ENCODE measurements at places on chromosomes 2 and 18. TPM values are rescaled to one million over a fixed set of nuclear protein-coding genes. Genes with fewer than 3 reads are reported as not detected.

DNA sequence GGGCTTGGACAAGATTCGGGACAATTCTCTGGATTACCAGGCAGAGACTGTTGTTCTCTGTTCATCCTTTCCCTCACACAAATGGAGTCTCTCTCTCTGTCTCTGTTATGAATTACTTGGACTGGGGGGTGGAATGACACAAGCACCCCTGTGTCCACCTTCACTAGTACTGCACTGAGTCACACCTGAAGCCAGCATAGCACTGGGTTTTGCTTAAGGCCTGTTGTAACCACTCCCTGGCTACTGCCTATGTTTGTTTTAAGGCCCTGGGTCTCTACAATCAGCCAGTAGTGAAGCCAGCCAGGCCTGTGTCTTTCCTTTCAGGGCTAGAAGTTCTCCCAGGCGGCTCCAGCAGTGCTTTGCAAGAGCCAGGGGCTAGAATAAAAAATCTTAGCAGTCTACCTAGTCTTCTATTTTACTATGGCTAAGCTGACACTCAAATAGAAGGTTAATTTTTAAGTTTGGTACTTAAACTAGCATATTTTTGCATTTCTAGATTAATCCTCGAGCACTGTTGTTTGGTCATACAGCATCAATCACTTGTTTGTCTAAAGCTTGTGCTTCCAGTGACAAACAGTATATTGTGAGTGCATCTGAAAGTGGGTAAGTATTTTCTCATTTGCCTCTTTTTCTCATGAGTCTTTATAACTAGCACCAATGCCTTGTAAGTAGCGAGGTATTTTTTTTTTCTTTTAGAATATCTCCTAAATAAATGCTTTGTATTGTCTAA lies 27.8 kb downstream of the WDR7 start:
- H3K4me3 ChIP-seq: no peak overlapping the region
- H3K4me1 ChIP-seq: 0 out of 2 replicates have a peak, but pooled peaks cover 6% of the 10 kb centered on the region
- H3K36me3 ChIP-seq: no peaks in the 10 kb centered on the region
- no peak overlapping the region for H3K27ac ChIP-seq
- peak; percentile 1 for DNase-seq
- no peaks in the 10 kb centered on the region for H3K27me3 ChIP-seq

DNA sequence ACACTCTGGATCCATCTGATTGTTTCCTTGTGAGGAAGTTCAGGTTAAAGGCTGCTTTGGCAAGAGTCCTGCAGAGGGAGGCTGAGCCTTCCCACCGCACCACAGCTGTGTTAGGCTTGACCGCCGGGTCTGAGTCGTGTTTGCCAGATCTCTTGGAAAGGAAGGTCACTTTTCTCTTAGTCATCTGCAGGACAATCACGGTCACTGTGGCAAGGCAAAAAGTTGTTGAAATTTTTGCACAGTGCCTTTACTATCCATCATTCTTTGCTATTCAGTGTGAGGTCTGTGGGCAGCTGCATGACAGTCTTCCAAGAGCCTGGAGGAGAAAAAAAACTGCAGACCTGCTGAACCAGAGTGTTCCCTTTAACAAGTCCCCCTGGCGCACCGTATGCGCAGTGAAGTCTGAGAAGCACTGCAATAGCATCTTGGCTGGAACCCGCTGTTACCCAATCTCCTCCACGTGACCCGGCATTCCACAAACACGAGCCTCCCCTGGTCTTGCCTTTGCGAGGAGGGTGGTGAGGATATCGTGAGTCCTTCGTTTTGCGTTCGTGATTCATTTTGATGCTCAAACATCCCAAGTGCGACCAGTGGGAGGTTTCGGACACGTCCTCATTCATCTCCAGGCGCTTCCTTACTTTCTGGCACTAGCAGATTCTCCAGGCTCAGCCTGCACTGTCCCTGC lies 23.0 kb downstream of the BIN1 start:
- H3K27me3 ChIP-seq: peaks cover 28% of the 10 kb centered on the region
- peaks cover 26% of the 10 kb centered on the region for H3K4me1 ChIP-seq
- no peak for DNase-seq

DNA sequence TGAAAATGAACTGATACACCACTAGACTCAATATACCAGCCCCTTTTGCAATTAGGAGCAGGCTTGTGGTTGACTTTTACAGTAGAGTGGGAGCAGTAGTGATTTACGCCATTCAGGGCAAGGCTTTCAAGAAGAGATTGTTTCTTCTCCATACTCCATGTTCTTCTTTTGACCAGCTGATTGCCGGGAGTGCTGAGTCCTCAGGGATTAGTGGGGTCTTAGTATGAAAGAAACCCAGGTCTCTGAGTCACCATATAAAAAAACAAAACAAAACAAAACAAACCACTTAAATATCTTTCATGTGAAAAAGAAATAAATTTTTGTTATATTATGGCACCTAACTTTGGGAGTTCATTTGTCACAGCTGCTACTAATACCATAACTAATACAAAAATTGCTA lies 465.6 kb upstream of the TRIB2 start:
- no peaks in the 10 kb centered on the region for H3K36me3 ChIP-seq
- no peaks in the 10 kb centered on the region for H3K27me3 ChIP-seq
- H3K27ac ChIP-seq: no peak overlapping the region
- no peak overlapping the region for H3K4me3 ChIP-seq

GRCh38 chr2:80059447-80059846 lies 245.1 kb downstream of the LRRTM1 start:
- no peak overlapping the region for H3K27ac ChIP-seq
- H3K27me3 ChIP-seq: no peaks in the 10 kb centered on the region
- DNase-seq: no peak
- H3K36me3 ChIP-seq: no peaks in the 10 kb centered on the region

DNA sequence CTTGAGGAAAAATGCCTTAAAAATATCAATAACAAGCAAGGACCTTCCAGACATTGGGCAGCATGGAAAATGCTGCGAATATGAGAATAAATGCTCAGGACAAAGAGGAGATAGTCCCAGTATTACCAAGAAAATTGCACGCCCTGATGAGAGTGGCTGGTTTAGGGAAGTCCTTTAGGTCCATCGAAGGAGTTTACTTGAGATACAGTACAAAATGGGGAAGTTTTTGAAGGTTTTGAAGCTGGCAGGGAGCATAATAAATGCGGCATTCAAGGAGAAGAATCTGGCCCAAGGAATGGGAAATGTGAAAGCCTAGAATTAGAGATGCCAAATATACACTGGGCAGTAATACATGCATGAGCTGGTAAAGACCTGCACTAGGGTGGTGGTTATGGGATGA lies 90.2 kb upstream of the SPATS2L start:
- peaks cover 43% of the 10 kb centered on the region for H3K4me1 ChIP-seq
- H3K27ac ChIP-seq: no peak overlapping the region
- H3K27me3 ChIP-seq: no peaks in the 10 kb centered on the region
- no peaks in the 10 kb centered on the region for H3K36me3 ChIP-seq

DNA sequence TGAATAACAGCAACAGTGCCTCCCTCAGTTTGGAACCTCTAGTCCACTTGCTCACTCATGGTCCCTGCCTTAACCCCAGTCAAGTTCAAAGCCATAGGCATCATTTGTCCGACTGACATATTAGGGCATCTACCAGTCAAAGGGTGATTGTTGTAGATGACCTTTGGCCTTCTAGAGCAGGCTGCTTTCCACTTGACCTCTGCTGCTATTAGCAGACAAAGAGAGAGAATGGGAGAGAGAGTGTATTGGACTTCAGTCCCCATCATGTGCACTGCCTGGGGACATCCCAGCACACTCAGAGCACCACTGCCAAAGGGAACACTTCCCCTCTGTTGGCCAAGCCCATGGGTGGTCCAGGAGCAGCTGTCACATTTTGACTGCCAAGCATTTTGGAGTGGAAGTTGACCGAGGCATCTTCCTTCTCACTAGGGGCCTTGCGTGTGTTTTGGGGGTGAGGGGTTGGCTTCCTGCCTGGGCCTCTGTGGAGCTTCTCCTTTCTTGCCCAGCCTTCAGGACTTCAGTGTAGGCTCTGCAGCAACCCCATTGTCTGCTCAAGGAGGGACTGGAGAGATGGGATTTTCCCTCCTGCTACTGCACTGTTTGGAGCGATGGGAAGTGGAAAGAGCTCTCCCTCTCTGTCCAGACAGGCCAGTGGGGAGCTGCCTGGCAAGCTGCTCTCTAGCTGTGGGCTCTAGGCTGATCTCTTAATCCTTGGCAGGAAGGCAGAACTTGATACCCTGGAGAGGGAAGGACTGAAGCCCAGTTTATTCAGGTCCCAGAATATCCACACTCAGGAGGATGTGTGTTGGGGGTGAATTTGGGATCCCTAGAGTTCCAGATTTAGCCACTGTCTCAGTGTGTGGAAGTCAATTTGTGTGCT lies 68.1 kb downstream of the TMEM247 start:
- no peaks in the 10 kb centered on the region for H3K36me3 ChIP-seq
- DNase-seq: peak; percentile 91
- H3K4me1 ChIP-seq: peaks cover 19% of the 10 kb centered on the region
- no peaks in the 10 kb centered on the region for H3K27me3 ChIP-seq
- no peak overlapping the region for H3K4me3 ChIP-seq

- H3K4me1 ChIP-seq: no peaks in the 10 kb centered on the region
- no peak overlapping the region for H3K27ac ChIP-seq
- no peaks in the 10 kb centered on the region for H3K36me3 ChIP-seq
Observed at GRCh38 chr2:168997794-168998193, 33.3 kb downstream of the ABCB11 start.

- DNase-seq: no peak
- no peak overlapping the region for H3K4me3 ChIP-seq
- H3K27me3 ChIP-seq: peaks cover 3% of the 10 kb centered on the region
- no peaks in the 10 kb centered on the region for H3K36me3 ChIP-seq
Observed at GRCh38 chr2:239688840-239689239, 288.0 kb upstream of the HDAC4 start.

- DNase-seq: no peak
- H3K27me3 ChIP-seq: no peaks in the 10 kb centered on the region
- H3K4me1 ChIP-seq: no peaks in the 10 kb centered on the region
- no peak overlapping the region for H3K27ac ChIP-seq
Observed at GRCh38 chr2:19029655-19030054, 328.8 kb downstream of the OSR1 start.

- H3K27me3 ChIP-seq: no peaks in the 10 kb centered on the region
- H3K4me1 ChIP-seq: no peaks in the 10 kb centered on the region
- DNase-seq: no peak
- no peak overlapping the region for H3K4me3 ChIP-seq
- H3K36me3 ChIP-seq: no peaks in the 10 kb centered on the region
- no peak overlapping the region for H3K27ac ChIP-seq
Observed at GRCh38 chr2:60424233-60424632, 129.2 kb downstream of the BCL11A start.

GRCh38 chr18:4060427-4061281 lies 394.5 kb downstream of the DLGAP1 start:
- DNase-seq: no peak
- H3K27ac ChIP-seq: no peak overlapping the region
- H3K27me3 ChIP-seq: no peaks in the 10 kb centered on the region

DNA sequence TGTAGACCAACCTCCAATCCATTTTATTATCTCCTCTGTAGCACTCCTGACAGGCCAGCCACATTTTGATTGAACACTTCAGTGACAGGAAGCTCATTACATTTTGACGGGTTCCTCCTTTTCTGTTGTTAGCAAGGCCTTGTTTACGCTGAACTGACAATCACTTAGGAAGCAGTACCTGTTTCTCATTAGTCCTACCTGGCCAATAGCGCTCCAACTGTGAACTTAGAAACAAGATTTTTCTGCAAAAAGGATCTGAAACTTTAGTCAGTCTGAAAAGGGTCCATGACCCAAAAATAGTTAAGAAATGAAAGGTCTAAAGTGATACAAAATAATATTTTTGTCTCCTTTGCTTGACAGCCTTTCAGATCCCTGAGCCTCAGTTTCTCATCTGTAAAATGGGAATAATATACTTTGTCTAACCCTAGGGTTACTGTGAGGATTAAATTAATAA lies 119.6 kb upstream of the MSTN start:
- no peak for DNase-seq
- H3K27me3 ChIP-seq: no peaks in the 10 kb centered on the region
- no peak overlapping the region for H3K4me3 ChIP-seq
- H3K4me1 ChIP-seq: peaks cover 23% of the 10 kb centered on the region
- H3K27ac ChIP-seq: no peak overlapping the region

DNA sequence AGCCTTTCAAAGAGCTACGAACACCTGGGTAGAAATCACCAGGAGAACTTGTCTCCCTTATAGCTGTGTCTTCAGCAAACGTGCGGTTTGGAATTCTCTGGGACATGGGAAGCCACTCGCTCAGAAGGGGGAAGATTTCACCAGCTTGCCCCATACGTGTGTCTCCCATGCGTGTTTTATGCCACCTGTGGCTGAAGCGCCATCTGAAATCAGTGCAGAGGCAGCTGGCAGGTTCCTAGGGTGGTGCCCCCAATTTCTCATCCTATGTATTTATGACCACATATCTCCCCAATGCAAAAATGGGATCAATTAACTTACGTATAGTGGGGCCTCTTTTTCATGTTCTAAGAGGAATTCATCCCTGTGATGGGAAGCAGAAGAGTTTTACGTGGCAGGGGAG lies 81.6 kb downstream of the TPO start:
- H3K36me3 ChIP-seq: no peaks in the 10 kb centered on the region
- peaks cover 5% of the 10 kb centered on the region for H3K27me3 ChIP-seq
- H3K4me1 ChIP-seq: no peaks in the 10 kb centered on the region
- H3K4me3 ChIP-seq: no peak overlapping the region

DNA sequence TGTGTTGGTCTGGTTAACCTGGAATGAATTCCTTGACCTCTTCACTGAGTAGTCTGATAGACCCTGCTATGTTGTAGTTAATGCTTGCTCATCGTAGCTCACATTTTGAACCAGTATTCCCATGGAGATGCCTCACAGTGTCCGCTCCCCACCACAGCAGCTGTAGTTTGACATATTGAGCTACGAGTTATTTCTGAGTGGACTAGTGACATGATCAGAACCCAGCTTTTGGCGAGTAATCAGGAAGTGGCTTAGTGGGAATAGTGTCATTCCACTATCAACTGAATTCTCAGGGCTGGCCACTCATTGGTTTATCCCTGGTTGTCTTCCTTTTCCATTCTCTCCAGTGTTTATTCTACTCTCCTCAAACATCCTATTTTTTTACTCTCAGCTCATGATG lies 102.7 kb downstream of the MYO1B start:
- peaks cover 24% of the 10 kb centered on the region for H3K36me3 ChIP-seq
- no peaks in the 10 kb centered on the region for H3K27me3 ChIP-seq
- H3K4me1 ChIP-seq: peaks cover 2% of the 10 kb centered on the region
- H3K27ac ChIP-seq: no peak overlapping the region

GRCh38 chr2:103172821-103173220 lies 411.0 kb downstream of the TMEM182 start:
- no peaks in the 10 kb centered on the region for H3K36me3 ChIP-seq
- no peak overlapping the region for H3K4me3 ChIP-seq
- no peak for DNase-seq
- no peaks in the 10 kb centered on the region for H3K27me3 ChIP-seq

The PSME4 gene
- 77.8 TPM for total RNA-seq

The TNS1 gene
- 1.9 TPM for total RNA-seq

The EFR3B gene
- 0.42 TPM for total RNA-seq

The KIF1A gene
- total RNA-seq: not detected

The SCN3A gene
- total RNA-seq: not detected

The DSEL gene
- total RNA-seq: 0.06 TPM

The FIGLA gene
- not detected for total RNA-seq

The CYTIP gene
- total RNA-seq: not detected

The EMX1 gene
- 3.9 TPM for total RNA-seq

The RGPD3 gene
- total RNA-seq: 0.53 TPM

The SCN7A gene
- total RNA-seq: not detected

The ITPRIPL1 gene
- total RNA-seq: 11.7 TPM

The CXCR1 gene
- not detected for total RNA-seq

The IL1R2 gene
- total RNA-seq: 3.6 TPM

All from HepG2 (cell line).